ENCODE measurements at places on chromosomes 2 and 18.

- DNase-seq: no peak
These were observed 78.6 kb upstream of the HPCAL1 start for GRCh38 chr2:10223932-10224720.

GRCh38 chr2:9821805-9822445 lies 21.3 kb upstream of the TAF1B start:
- DNase-seq: no peak

- peak; percentile 28 for DNase-seq
These were observed 9.8 kb downstream of the ARHGAP25 start for GRCh38 chr2:68744366-68744912.

GRCh38 chr2:207892716-207893402 lies 123.2 kb upstream of the FZD5 start:
- DNase-seq: no peak

GRCh38 chr2:216283038-216283900 lies 89.0 kb downstream of the MARCHF4 start:
- DNase-seq: peak; percentile 17

DNA sequence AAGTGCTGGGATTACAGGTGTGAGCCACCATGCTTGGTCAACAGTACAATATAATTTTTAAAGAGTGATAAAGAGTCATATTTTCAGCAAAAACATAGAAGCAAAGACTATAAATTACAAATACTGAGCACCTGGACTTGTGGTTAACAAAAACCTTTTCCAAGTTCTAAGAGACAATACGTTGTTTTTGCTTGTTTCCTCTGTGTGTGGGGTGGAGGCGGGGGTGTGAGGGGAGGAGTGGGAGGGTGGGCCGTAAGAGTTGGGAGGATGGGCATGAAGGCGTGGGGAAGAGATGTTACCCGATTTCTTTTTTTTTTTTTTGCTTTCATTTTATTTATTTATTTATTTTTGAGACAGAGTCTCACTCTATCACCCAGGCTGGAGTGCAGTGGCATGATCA lies 78.0 kb upstream of the WIPF1 start:
- no peak for DNase-seq

All from PC-3 (cell line).